ENCODE measurements at places on chromosomes 4 and X.

DNA sequence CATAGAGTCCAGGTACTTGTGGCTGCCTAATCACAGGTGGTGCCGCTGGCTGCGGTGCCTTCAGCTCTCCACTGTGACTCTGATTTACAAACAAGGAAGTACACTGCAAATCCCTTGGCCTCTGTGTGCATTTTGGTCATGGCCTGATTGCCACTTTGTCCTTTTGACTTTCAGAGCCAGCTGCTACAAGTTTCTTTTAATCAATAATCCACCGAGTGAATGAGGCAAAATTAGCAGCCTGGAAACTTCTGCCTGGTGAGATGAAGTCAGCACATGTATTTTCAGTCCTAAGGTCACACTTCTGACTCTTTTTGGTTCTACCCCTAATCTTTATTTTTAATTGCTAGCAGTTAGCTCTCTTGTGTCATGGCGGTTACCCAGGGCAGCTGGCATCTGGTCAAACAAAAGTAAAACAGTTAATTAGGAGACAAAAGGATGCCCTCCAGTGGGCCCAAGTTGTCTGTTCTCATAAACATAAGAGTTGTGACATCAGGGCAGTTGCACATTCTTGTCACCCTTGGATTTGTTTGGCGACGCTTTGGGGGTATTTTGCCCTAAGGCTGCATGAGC lies 62.3 kb upstream of the LNX1 start:
- peak; percentile 8 for DNase-seq

- no peak for DNase-seq
Observed at GRCh38 chrX:118152721-118153120, 36.1 kb upstream of the KLHL13 start.

- no peak for DNase-seq
Observed at GRCh38 chrX:33078273-33078672, 133.1 kb downstream of the DMD start.

DNA sequence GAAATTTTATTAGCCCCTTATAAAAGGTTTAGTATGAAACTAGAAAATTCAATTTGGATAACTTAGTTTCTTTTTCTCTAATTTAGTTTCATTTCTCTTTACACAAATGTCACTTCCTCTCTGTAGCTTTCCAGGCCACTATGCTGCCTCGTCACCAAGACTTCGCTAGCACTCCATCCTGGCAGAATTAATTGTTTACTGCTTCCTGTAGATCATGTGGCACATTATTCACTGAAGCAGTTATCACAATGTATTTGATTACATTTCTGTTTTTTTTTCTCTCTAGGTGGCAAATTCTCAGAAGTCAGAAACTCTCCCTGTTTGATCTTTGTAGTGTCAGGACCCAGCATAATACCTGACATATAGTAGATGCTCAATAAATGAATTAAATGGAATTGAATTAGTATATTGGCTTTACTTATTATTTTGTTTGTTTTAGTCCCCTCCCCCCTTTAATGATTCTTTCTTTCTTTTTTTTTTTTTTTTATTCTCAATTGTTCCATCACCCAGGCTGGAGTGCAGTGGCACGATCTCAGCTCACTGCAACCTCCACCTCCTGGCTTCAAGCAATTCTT lies 9.3 kb upstream of the SAT1 start:
- DNase-seq: no peak

GRCh38 chr4:142121448-142122350 lies 485.3 kb downstream of the IL15 start:
- DNase-seq: no peak

Data from stimulated activated naive B cell treated with anti-CD40 and anti-IgM and Interleukin-4, amounts not matched to agents 10 μg/mL and 1 μg/mL and 100 μg/mL, for 72 hours (primary cell).